Ovary (tissue), 10 donors: ENCODE measurements at places on chromosomes 6 and 20.

DNA sequence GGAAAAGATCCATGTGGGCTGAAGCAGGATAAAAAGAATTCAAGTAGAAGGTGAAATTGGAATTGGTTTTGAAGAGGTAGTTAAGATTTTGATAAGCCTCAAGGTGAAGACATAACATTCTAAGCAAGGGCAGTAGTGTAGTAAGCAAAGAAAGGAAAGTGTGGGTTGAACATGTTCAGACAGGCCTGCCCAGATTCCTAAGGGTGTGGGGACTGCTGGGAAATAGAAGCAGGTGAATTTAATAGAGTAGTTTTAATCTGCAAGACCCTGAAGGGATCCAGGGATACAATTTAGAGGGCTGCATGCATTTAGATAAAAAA, 19.1 kb downstream of the TAB2 start:
- no peak overlapping the region for H3K27ac ChIP-seq
- H3K4me3 ChIP-seq, result no peak overlapping the region
- H3K4me1 ChIP-seq, result peaks cover 7% of the 10 kb centered on the region
- no peak for DNase-seq

- DNase-seq, result no peak
- no peaks in the 10 kb centered on the region for H3K27me3 ChIP-seq
- no peaks in the 10 kb centered on the region for H3K36me3 ChIP-seq
- no peaks in the 10 kb centered on the region for H3K4me1 ChIP-seq
Measured at GRCh38 chr6:112600168-112600567, 253.0 kb downstream of the RFPL4B start.

- H3K27me3 ChIP-seq, result no peaks in the 10 kb centered on the region
- H3K27ac ChIP-seq, result no peak overlapping the region
- peaks cover 3% of the 10 kb centered on the region for H3K4me1 ChIP-seq
- no peak overlapping the region for H3K4me3 ChIP-seq
- no peaks in the 10 kb centered on the region for H3K36me3 ChIP-seq
- peak; percentile 13 for DNase-seq
Measured at GRCh38 chr6:155026022-155026705, 31.0 kb downstream of the TIAM2 start.

GRCh38 chr6:112330071-112330878, 16.9 kb upstream of the RFPL4B start:
- DNase-seq, result no peak
- no peaks in the 10 kb centered on the region for H3K36me3 ChIP-seq
- H3K4me1 ChIP-seq, result no peaks in the 10 kb centered on the region
- H3K4me3 ChIP-seq, result no peak overlapping the region
- no peaks in the 10 kb centered on the region for H3K27me3 ChIP-seq
